ENCODE measurements at places on chromosomes 2 and 18.

DNA sequence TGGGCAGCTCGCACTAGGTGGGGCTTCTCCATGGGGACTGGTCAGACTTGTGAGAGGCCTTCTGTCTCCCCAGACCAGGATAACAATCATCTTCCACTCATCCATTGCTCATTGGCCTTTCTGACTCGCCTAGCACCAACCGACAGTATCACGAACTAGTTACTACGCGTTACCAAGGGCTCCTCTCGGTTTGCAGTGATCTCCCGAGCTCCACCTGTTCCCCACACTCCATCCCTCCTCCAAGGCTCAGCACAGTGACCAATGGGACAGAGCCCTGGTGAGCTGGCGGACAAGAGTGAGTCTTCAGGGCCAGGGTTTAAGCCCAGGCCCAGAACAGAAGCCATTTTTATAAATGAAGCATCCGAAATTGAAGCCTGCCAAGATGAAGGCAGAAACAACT, 42.8 kb upstream of the SMAD7 start:
- H3K36me3 ChIP-seq: no peaks in the 10 kb centered on the region
- H3K27ac ChIP-seq: peak overlapping the region; percentile 0

DNA sequence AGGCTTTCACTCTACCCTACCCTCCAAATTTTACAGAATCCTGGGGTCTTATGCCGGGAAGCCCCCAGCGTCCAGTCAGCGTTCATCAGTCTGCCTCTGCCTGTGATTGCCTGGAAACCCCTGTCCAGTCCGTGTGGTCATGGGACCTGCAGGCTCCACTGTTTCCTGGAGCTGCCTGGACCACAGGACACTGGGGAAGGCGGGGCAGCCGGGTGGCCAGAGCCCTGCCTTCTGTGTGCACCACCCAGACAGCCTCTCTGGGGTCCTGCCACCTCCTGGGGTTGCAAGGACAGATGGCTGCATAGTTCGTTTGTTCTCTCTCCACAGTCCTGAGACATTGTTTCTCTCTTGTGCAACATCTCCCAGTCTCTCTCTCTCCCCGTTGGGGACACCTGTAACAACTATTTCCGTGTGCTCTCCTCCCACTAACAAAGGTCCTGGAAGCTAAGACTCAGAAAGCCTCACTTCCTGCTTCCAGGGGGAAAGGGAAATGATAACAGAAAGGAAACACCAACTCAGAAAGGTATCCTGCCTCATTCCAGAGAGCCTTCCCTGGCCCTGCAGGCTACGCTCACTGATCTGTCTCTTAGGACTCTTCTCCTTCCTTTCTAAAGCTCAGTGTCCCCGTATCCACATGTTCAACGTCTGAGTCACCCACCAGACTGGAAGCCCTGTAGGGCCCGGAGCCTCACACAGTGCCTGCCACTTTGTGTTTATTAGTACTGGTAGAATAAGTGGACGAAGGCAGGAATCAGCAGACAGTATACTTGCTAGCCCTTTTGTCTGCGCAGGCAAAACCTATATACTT, 192.8 kb upstream of the RAB12 start:
- H3K36me3 ChIP-seq: no peaks in the 10 kb centered on the region
- H3K27me3 ChIP-seq: peaks cover 10% of the 10 kb centered on the region
- H3K27ac ChIP-seq: no peak overlapping the region
- no peaks in the 10 kb centered on the region for H3K4me1 ChIP-seq
- DNase-seq: no peak

GRCh38 chr2:101500180-101500579, 25.3 kb upstream of the RFX8 start:
- no peak overlapping the region for H3K4me3 ChIP-seq
- no peak overlapping the region for H3K27ac ChIP-seq
- no peaks in the 10 kb centered on the region for H3K36me3 ChIP-seq
- DNase-seq: no peak
- peaks cover 9% of the 10 kb centered on the region for H3K27me3 ChIP-seq

GRCh38 chr18:34224423-34225217, at the start of gene NOL4:
NOL4 (minus strand) TSS chr18:34224913; CDS start chr18:34223253, 1,660 bp downstream.
- DNase-seq: no peak

DNA sequence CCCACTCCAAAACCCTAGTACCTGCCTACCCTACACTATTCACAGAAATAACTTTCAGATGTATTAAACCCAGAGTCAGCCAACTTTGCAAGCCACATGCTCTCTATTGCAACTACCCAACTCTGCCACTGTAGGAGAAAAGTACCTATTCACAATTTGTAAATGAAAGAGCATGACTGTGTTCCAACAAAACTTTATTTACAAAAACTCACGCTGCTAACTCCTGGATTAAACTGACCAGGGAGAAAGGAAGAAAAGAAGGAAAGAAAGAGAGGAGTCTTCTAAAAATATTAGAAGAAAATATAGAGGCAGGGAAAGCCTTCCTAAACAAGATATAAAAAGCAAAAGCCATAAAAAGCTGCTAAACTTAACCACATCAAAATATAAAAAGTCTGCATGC, 24.6 kb downstream of the SLC1A4 start:
- no peak for DNase-seq
- H3K4me3 ChIP-seq: no peak overlapping the region
- H3K27ac ChIP-seq: no peak overlapping the region
- H3K27me3 ChIP-seq: no peaks in the 10 kb centered on the region
